ENCODE measurements at places on chromosomes 3 and 15. TPM values are rescaled to one million over a fixed set of nuclear protein-coding genes. Genes with fewer than 3 reads are reported as not detected.

The CHDH gene
- total RNA-seq = 2.2 TPM

The CPLX3 gene
- 10.8 TPM for total RNA-seq

The CAMP gene
- total RNA-seq = 1.5 TPM

The CACNA1D gene
- total RNA-seq = 2.7 TPM

DNA sequence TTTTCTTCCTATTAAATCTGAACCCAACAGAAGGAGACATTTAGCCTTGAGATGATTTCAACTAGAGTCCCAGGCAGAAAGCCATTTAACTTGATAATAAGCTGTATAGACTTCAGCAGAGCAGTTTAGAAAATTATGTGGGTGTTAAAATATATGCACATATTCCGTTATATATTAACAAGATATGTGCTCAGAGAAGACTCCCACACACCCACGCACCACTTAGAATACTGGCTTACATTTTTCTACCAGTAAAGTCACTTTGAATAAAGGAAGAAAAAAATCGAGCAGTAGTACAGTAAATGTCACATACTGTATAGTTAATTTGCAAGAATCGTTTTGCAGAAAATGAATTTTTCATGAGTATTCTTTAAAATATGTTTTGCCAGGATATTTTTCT, 599.3 kb downstream of the FGF12 start:
- no peak overlapping the region for H3K27ac ChIP-seq
- H3K36me3 ChIP-seq = no peaks in the 10 kb centered on the region
- H3K27me3 ChIP-seq = no peaks in the 10 kb centered on the region
- no peak for DNase-seq

DNA sequence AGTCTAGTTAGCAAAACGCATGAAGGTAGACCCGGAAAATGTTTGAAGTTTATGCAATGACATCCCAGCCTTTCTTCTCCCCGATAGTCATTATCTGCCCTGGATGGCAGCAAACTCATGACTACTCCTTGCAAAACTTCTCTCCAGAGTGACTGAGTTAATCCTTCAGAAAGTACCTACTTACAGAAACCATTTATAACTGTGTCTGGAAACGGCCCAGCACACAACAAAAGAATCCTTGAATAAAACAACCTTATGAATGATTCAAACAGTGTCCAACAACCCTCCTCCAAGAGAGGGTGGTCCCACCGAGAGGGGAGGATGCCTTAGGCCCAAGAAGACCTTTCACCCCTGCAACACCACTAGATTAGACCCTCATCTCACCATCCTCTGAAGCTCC, 14.2 kb downstream of the ST8SIA2 start:
- no peaks in the 10 kb centered on the region for H3K27me3 ChIP-seq
- no peak overlapping the region for H3K27ac ChIP-seq
- no peaks in the 10 kb centered on the region for H3K36me3 ChIP-seq
- no peaks in the 10 kb centered on the region for H3K4me1 ChIP-seq

GRCh38 chr15:92901072-92901761, 1.1 kb downstream of the CHD2 start:
- peak overlapping the region; percentile 60 for H3K4me3 ChIP-seq
- no peaks in the 10 kb centered on the region for H3K27me3 ChIP-seq
- H3K36me3 ChIP-seq = peaks cover 7% of the 10 kb centered on the region
- no peak for DNase-seq
- H3K27ac ChIP-seq = peak overlapping the region; percentile 92

GRCh38 chr15:77646104-77646694, 13.5 kb upstream of the LINGO1 start:
- no peak for DNase-seq
- H3K27me3 ChIP-seq = no peaks in the 10 kb centered on the region
- no peak overlapping the region for H3K27ac ChIP-seq
- peaks cover 11% of the 10 kb centered on the region for H3K4me1 ChIP-seq

Measured in right atrium auricular region (tissue), 2 donors.